Right renal cortex interstitium (tissue), 3 donors: ENCODE measurements at places on chromosomes 3 and 15. TPM values are rescaled to one million over a fixed set of nuclear protein-coding genes. Genes with fewer than 3 reads are reported as not detected.

RASL12 gene
- polyA plus RNA-seq = 6.5 TPM

TRH gene
- 0.11 TPM for polyA plus RNA-seq

EXD1 gene
- polyA plus RNA-seq = not detected

SH2D7 gene
- 0.58 TPM for polyA plus RNA-seq

FXR1 gene
- polyA plus RNA-seq = 258 TPM

TLE3 gene
- 35.1 TPM for polyA plus RNA-seq

GPR149 gene
- not detected for polyA plus RNA-seq

EBLN2 gene
- 2.7 TPM for polyA plus RNA-seq

COL7A1 gene
- 14.2 TPM for polyA plus RNA-seq

PLXNB1 gene
- polyA plus RNA-seq = 172 TPM

RLBP1 gene
- polyA plus RNA-seq = not detected

SMCO1 gene
- not detected for polyA plus RNA-seq

HAPLN3 gene
- 2.1 TPM for polyA plus RNA-seq

ADAMTSL3 gene
- 3.5 TPM for polyA plus RNA-seq

ASB14 gene
- polyA plus RNA-seq = 0.67 TPM

GALK2 gene
- polyA plus RNA-seq = 30.7 TPM

PRC1 gene
- polyA plus RNA-seq = 95.3 TPM

DNA sequence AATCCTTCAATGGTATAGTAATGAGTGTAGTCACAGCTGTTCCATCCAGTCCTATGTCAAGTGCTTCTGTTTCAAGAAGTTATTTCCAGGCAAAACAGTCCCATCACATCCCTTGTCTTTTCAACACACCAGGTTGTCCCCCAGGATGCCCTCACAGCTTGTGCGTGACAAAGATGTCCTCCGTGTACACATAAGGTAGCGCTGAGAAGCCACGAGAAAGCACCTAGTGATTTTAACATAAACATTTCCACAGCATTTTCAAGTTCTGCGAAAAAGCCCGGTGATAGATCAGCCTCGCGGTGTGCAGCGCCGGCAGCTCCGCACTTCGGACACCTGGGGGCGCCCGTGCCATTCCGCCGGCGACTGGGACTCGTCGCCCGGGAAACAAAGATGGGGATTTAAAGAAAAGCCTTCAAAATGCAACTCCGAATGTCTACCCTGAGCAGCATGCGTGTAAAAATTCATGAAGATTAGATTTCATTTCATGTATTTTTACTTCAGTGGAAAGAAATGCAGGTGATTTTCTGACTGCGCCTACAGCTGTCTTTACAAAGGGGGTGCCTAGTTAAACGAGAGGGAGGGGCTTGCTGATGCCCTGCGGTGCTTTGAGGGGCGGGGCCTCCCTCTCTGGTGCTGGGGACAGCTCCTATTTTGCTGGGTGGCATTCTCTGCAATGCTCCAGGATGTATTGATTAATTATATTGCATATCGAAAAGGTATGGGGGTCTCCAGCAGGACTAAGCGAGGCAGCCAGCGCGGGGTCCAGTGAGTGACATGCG lies 49.9 kb downstream of the KY start:
- DNase-seq = peak; percentile 61

GRCh38 chr15:78038585-78039247 lies 38.8 kb downstream of the TBC1D2B start:
- DNase-seq = no peak

- no peak for DNase-seq
Observed at GRCh38 chr15:51117270-51117669, 22.6 kb upstream of the TNFAIP8L3 start.

DNA sequence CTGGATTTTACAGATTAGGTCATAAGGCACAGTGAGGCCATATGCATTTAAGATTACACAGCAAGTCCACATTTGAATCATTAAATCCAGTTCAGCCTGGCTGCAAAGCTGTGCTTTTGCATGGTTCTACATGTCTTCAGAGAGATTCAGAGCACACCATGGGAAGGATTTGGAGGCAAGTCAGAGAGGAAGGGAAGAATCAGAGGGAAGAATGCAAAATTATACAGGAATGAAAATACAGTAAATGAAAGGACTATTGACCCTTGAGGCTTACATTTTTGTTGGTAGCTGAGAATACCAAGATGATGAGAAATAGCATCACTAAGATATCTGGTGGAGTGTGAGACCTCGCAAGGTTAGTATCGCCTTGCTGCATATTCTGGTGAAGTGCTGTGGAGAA lies 13.9 kb downstream of the FILIP1L start:
- DNase-seq = no peak

DNA sequence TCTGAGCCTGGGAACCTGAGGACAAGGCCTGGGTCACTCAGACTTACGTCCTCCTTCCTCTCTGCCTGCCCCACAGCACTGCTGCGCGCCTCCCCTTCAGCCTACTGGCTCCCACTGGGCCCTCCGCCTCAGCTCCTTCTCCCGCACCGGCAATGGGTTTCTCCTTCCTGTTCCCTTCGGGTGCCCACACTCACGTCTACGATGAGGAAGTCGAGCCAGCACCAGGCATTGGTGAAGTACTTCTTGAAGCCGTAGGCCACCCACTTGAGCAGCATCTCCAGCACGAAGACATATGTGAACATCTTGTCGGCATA lies 70.0 kb downstream of the EXOG start:
- DNase-seq = no peak

DNA sequence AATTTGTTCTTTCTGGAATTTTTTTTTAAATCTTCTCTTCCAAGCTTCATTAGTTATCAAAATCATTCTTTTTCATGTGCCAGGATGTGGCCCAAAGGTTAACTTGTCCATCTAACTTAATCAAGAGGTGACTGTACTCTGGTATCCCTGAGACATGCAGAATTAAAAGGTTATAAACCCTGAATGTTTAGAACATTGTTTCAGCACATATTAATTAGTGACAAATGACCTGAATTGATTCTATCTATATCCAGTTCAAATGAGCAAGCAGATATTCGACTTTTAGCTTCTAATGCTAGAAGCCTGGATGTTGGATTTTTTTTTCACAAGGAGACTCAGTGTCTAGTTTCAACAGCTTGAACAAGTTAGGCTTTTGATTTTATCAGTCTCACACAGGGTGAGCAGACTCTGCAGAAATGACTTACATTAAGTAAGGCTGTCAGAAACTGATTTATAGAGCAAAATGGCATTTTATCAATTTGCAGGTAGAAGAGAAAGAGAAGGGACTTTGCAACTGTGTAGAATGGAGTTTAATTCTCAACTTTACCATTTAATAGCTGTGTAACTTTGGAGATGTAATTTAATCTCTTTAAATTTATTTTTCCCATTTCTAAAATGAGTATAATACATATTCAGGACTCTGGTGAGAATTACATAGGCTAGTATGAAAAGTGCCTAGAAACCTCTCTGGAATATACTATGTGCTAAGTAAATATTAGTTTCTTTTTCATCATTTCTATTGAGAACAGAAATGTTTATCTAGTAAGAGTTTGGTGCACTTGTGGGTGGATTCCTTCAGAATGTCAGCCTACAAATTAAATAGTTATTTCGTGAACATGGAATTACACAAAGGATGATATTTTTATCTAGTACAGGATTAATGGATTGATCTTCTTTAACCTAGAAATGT lies 100.0 kb downstream of the ALCAM start:
- DNase-seq = no peak

- no peak for DNase-seq
Observed at GRCh38 chr15:74365598-74366445, 1.6 kb downstream of the CYP11A1 start.

DNA sequence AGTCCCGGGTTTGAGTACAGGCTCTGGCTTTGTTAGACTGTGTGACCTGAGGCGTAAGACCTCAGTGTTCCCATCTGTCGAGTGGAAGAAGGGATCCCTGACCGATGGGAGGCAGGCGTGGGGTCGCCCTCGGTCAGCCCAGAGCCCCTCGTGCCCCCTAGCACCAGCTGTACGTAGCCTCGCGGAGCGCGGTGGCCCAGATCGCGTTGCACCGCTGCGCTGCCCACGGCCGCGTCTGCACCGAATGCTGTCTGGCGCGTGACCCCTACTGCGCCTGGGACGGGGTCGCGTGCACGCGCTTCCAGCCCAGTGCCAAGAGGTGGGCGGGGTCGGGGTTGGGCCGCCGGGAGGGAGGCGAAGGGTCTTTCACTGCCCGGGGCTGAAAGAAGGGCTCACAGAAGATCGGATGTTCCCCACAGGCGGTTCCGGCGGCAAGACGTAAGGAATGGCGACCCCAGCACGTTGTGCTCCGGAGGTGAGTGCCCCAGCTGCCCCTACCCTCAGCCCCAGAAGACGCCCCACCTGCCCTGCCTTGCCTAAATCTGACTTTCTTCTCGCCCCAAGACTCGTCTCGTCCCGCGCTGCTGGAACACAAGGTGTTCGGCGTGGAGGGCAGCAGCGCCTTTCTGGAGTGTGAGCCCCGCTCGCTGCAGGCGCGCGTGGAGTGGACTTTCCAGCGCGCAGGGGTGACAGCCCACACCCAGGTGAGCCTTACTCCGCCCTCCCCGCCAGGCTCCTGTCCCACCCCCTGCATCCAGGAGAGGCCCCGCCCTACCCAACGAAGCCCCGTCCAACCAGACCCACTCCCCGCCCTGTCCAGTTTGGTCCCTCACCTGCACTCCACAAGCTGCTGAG lies 3.5 kb upstream of the LSMEM2 start:
- DNase-seq = no peak

- no peak for DNase-seq
Observed at GRCh38 chr15:27475395-27475794, 504.4 kb downstream of the GABRG3 start.

GRCh38 chr15:48592221-48592731 lies 53.2 kb downstream of the FBN1 start:
- DNase-seq = no peak

DNA sequence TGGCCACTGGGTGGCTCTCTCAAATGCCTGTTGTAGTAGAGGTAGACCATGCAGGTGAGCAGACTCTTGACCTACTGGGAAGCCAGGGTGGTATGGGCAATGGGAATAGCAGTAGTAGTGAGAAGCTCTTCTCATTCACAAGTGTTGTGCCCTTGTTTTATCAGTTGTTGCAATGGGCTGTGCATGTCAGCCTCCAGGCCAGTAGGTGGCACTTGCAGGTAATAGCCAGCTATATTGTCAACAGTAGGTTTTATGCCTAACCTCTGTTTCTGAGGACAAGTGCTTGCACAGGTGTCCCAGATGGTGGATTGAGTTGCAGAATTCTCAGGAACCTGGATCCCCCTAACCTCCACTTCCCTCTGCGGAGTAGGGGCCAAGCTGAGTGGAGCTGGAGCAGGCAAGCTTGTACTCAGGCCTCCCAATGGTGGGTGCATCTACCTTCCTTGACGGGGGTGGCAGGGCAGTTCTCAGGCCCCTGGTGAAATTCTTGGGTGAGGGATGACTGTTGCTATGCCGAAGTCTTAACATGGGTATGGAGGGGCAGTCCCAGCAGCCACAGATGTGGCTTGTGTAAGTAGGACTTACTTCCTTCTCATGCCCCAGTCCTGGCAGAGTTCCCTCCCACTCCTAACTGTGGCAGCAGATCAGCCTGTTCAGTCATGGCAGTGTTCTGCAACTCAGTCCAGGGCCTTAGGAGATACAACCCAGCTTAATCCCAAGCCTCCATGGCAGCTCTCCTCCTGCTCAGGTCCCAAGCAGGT lies 104.3 kb downstream of the NEO1 start:
- no peak for DNase-seq

- no peak for DNase-seq
Observed at GRCh38 chr15:80654299-80654698, 40.8 kb upstream of the ABHD17C start.

GRCh38 chr15:44194323-44195150 lies 534 bp downstream of the FRMD5 start:
- no peak for DNase-seq

DNA sequence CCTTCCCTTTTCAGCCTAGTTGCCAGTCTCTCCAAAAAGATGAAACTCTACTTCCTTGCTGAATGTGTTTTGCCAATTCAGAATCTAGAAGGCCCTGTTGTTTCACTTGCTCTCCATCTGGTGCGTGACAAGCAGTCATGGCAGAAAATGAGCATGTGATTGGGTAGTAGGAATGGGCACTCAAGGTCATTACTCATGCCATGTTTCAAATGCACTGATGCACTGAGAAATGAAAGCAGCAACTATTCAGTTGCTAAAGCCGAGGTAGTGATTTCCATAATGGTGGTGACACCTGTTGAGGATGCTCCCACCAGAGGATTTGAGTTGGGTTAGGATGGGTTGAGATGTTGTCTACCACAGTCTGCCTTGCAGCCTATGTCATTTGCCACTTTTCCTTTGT lies 12.7 kb downstream of the ZBTB38 start:
- DNase-seq = no peak

- no peak for DNase-seq
Observed at GRCh38 chr3:64600246-64600950, 87.4 kb downstream of the ADAMTS9 start.

DNA sequence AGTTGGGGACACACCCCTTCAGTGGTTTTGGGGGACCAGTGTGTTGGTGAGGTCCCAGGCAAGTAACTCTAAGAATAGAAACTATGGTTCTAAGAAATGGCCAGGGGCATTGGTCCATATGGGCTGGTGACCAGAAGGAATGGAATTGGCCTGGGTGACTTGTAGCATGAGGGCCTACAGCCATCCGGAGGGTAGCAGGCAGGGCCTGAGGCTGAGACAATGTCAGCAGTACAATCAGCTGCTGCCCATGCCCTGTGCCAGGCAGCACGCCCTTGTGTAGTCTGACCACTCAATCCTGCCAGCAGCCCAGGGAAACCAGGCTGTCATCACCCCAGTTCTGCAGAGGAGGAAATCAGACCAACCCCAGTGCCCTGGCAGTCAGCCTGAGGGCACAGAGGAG lies 100.6 kb downstream of the DNAJB8 start:
- DNase-seq = no peak

- no peak for DNase-seq
Observed at GRCh38 chr3:159077860-159078259, 276.0 kb downstream of the MFSD1 start.

DNA sequence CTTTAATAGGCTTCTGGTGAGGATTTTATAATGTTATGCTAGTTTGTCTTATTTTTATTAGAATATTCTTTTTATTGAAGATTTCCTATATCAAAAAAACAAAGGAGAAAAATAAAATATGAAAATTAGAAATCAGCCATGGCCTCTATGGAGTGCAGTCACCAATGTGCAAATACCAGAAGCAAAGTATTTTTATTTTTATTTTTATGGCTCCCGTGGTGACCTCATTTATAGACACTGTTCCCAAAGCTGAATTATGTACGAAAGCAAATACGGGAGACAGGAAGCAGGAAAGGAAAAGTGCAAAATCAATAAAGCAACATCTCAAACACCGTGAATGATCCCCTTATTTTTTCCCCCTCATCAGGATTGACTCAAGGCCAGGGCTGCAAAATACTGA lies 35.1 kb downstream of the DAZL start:
- no peak for DNase-seq
